ENCODE measurements at places on chromosomes 6 and 20.

- no peak for DNase-seq
Measured at GRCh38 chr20:21804802-21805201, 99.3 kb downstream of the PAX1 start.

DNA sequence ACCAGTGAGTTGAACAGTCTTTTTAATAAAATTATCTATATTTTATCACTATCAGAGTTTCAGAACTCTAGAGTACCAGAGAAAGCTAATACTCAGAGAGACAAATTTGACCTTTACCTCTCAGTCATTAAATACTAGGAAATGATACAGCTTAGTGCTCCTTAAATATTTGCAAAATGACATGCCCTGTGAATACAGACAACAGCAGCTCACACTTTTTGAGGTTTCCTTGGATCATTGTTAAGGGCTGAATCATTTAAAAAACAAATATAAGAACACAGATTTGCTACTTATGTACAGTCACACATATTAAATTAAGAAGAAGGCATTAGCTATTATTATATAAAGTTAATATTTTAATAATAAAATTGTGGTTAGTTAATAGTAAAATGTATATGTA, 1158.7 kb upstream of the EYS start:
- DNase-seq = no peak

- DNase-seq = no peak
Measured at GRCh38 chr20:8423482-8423881, 291.4 kb downstream of the PLCB1 start.

GRCh38 chr20:39492223-39492797, 530.2 kb downstream of the DHX35 start:
- no peak for DNase-seq

- peak; percentile 65 for DNase-seq
Measured at GRCh38 chr20:10369723-10370090, 64.3 kb downstream of the MKKS start.

DNA sequence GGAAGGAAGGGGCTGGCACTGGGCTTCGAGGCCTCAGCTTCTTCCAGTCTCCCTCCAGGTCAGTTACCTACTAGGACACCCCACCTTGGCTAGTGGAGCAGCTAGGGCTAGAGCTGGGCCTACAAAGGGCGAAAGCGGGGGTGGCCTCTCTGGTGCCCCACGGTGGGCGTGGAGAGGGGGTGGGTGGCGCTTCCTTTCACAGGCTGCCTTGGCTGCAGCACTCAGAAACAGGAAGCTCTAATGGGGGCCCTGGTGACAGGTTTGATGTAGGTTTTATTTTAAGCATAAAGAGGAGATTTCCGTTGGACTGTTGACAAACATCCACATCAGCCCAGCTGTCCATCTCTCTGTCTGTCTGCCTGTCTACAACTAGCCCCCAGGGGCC, 13.4 kb downstream of the FAM110A start:
- no peak for DNase-seq

DNA sequence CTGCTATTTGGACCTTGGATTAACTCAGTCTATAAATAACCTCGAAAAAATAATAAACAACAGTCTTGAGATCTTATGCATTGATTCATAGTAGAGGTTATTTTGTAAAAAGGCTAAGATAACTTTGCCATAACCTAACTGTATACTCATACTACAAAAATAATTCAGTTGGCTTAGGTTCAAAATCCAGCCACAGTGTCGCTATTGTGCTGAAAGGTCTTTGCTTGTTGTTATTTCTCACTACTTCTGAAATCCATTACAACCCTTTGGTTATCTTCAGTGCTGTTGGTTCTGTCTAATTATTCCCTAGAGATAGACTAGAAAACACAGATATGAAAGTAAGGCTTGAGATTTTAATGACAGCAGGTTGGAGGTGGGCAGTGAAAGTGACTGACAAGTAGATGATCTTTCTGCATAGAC, 74.4 kb downstream of the MKKS start:
- DNase-seq = no peak

- DNase-seq = no peak
Measured at GRCh38 chr6:88775866-88776571, 187.4 kb downstream of the RNGTT start.

- DNase-seq = no peak
Measured at GRCh38 chr6:26194816-26195375, 107.7 kb downstream of the HFE start.

DNA sequence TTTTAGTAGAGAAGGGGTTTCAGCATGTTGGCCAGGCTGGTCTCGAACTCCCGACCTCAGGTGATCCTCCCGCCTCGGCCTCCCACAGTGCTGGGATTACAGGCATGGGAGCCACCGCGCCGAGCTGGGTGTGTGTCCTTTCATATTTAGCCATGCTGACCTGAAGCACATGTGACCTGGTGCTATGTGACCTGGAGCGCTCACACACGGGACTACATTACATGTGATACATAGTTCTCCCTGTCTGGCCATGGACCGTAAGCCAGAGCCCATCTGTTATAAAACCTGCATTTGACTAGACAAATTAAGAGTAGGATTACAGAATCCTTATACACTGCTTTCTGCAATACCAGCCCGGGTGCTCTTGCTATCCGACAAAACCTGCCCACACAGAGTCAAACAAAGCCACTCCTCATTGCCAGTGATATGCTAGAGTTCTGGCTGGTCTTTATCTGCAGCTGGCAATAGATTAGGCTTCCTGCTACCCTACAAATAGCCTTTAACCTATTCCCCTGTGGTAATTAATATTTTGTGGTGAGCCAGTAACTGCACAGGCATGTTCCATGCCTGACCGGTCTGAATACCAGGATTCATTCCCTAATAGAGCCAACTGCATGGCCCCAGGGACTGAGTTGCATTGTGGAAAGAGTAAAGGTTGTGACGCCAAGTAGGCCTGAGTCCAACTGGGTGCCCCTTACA, 26.3 kb upstream of the FAM50B start:
- DNase-seq = peak; percentile 32

DNA sequence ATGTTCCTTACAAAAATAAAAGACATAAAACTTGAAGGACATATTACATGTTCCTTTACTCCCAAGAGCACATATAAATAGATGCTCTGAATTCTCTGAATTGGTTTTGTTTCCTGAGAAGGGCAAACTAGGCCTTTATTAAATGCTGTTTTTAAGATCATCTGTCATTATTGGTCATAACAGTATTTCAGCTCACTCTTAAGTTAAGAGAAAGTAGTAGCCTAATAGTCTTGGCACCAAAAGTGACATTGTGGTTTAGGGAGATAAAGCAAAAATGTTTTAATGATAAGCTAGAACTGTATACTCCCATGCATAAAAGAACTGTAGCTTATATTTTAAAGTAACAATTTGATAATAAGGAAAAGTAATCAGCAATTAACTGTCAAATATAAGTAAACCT, 361.1 kb upstream of the PTCHD4 start:
- DNase-seq = no peak

DNA sequence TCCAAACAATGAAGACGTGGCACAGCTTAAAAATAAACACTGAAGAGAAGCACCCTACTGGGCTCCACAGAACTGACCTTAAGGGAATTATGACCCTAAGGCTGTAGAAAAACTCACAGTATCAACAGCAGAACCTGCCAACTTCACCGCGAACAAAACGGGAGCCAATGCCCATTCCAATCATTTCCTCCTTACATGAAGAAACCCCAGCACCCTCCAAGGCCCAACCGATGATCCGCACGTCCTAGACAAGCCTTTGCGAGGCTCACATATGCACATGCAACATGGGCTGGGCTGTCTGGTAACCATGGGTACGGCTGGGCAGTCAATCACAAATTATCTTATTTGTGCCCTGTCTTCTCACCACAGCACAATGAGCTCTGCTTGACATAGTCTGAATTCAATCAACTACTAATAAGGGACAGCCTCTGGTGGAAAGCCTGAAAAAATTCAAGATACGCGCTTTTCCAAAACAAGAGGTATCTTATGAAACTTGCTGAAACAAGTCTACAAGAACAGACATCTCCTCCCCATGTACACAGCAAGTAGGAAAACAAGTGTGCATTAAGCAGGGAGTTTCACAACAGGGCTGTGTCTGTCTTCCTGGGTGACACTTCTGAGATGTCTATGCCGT, 1.7 kb downstream of the DIDO1 start:
- peak; percentile 61 for DNase-seq

DNA sequence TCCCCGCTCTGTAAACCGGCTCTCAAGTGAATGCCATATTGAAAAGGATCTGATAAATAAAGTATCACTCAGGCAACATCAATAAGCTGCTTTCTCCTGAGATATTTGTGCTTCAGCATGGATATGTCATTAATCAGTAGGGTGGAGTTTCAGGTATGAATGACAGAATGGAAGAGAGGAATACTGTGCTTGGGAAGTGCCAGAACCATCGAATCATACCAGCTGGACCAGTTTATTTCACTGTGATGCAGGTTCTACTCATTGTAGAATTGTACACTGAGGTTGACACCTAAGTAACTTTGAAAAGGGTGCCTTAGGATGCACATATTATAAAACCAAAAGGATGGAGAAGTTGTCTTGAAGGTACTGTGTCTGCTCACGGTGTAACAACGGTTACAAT, 17.9 kb upstream of the TBC1D7 start:
- DNase-seq = no peak
